ENCODE measurements at places on chromosomes 4 and X. TPM values are rescaled to one million over a fixed set of nuclear protein-coding genes. Genes with fewer than 3 reads are reported as not detected.
A peak's percentile ranks its signal among the peaks of the same experiment; 100 is the strongest.

DNA sequence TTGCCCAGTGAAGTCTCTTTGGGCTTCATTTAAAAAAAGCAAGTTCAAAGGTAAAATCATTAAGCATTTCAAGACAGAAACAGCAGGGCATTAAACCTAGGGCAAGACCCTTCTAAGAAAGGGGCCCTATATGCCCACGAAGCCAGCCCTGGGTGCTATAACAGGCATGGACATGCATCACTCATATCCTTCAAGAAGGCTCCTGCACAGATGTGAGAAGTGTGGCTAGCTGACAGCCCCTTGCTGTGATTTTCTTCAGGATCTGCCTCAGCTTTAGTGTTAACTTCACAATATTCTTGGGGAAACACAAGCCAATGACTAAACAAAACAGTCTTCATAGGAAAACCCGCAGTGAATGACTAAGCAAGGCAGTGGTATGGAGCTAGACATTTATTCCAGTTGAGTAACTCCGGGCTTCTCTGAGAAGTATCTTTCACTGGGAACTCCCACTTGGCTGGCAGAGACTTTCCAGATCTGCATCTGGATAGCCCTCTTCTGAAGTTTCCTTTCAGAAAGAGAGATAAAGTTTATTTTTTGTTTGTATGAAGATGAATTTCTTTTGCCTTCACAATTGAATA lies 11.9 kb upstream of the MAOA start:
- no peaks in the 10 kb centered on the region for H3K27me3 ChIP-seq
- DNase-seq, result no peak
- H3K4me3 ChIP-seq, result no peak overlapping the region
- H3K4me1 ChIP-seq, result no peaks in the 10 kb centered on the region

DNA sequence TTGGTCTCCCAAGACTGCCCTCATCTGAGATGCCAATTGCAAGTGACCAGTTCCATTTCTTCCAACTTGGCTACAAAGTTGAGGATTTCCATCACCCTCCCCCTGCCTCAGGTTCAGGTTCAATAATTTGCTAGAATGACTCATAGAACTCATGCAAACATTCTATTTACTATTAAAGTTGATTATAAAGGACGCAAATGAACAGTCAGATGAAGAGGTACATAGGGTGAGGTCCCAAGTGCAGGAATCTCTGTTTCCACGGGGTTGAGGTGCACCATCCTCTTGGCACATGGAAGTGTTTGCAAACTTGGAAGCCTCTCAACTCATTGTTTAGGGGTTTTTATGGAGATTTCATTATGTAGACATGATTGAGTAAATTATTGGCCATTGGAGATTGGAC lies 41.0 kb downstream of the FGFBP1 start:
- no peak overlapping the region for H3K27ac ChIP-seq
- no peaks in the 10 kb centered on the region for H3K36me3 ChIP-seq
- DNase-seq, result no peak
- no peaks in the 10 kb centered on the region for H3K27me3 ChIP-seq

DNA sequence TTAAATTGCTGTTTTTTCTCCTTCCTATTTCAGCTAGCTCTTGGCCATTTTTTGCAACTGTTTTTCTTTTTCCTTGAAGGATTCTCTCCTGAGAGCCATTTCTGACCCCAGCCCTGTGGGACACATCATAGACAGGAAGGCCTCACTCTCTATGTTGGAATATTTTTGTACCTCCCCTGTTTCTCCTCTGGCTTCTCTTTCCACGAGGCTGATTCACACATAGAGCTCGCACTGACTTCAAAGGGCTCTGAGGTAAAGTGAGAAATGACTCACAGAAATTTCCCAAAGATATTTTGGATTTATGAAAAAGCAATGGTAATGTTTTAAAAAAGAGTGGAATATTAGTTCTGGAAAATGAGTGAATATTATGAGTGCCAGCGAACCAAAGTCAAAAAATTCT lies 181.7 kb upstream of the IGFBP7 start:
- no peaks in the 10 kb centered on the region for H3K36me3 ChIP-seq
- H3K27ac ChIP-seq, result no peak overlapping the region
- H3K4me1 ChIP-seq, result no peaks in the 10 kb centered on the region

- H3K4me3 ChIP-seq, result no peak overlapping the region
- H3K27ac ChIP-seq, result no peak overlapping the region
- H3K36me3 ChIP-seq, result no peaks in the 10 kb centered on the region
- no peak for DNase-seq
- no peaks in the 10 kb centered on the region for H3K27me3 ChIP-seq
Observed at GRCh38 chr4:154047733-154048132, 258.9 kb upstream of the SFRP2 start.

GRCh38 chr4:146224326-146224966 lies 10.1 kb downstream of the REELD1 start:
- H3K4me3 ChIP-seq, result no peak overlapping the region
- no peaks in the 10 kb centered on the region for H3K4me1 ChIP-seq
- H3K36me3 ChIP-seq, result no peaks in the 10 kb centered on the region
- no peaks in the 10 kb centered on the region for H3K27me3 ChIP-seq
- no peak overlapping the region for H3K27ac ChIP-seq
- DNase-seq, result no peak

DNA sequence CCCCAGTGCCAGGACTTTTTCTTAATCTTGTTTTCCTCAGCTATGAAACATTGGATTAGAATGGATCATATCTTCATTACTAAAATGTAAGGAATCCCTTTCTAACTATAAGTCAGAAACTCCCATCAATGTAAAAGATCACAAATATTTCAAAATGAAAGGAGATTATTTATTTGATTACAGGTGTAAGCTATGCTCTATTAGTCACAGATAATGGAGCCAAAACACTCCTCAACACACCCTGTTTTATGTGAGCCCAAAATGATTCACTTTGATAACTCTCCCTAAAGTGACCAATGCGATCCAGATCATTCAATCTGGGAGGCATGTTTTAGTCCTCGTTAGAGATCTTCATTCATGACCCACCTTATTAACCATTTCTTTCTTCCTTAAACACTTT lies 566.7 kb upstream of the TENM3 start:
- no peaks in the 10 kb centered on the region for H3K4me1 ChIP-seq
- H3K27me3 ChIP-seq, result no peaks in the 10 kb centered on the region
- no peak overlapping the region for H3K4me3 ChIP-seq
- H3K27ac ChIP-seq, result no peak overlapping the region
- no peak for DNase-seq

- H3K27ac ChIP-seq, result no peak overlapping the region
- peaks cover 4% of the 10 kb centered on the region for H3K27me3 ChIP-seq
- no peak for DNase-seq
- no peak overlapping the region for H3K4me3 ChIP-seq
Observed at GRCh38 chrX:139192386-139192961, 338.1 kb upstream of the F9 start.

DNA sequence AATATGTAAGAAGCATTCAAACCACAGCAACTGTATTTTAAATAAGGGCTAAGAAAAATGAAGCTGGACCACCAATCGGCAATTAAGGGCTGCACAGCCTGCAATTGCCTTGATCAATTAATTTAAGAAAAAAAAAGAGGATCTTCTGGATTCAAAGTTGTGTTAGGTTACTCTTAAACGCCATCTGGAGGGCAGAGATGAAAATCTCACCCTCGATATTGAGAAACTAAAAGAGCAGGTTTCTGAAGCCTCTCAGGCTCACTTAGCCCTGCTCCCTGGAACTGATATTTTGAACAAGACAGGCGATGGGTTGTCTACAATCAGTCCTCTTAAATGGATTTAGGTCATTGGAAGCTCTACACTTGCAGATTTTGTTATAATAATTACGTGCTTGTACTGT lies 579.4 kb downstream of the GRXCR1 start:
- H3K27ac ChIP-seq, result no peak overlapping the region
- H3K4me1 ChIP-seq, result no peaks in the 10 kb centered on the region
- H3K4me3 ChIP-seq, result no peak overlapping the region
- H3K36me3 ChIP-seq, result no peaks in the 10 kb centered on the region
- DNase-seq, result no peak

GRCh38 chrX:123728016-123728415 lies 4.8 kb downstream of the THOC2 start:
- no peaks in the 10 kb centered on the region for H3K4me1 ChIP-seq
- no peak overlapping the region for H3K27ac ChIP-seq
- H3K4me3 ChIP-seq, result no peak overlapping the region
- H3K36me3 ChIP-seq, result no peaks in the 10 kb centered on the region
- H3K27me3 ChIP-seq, result no peaks in the 10 kb centered on the region

DNA sequence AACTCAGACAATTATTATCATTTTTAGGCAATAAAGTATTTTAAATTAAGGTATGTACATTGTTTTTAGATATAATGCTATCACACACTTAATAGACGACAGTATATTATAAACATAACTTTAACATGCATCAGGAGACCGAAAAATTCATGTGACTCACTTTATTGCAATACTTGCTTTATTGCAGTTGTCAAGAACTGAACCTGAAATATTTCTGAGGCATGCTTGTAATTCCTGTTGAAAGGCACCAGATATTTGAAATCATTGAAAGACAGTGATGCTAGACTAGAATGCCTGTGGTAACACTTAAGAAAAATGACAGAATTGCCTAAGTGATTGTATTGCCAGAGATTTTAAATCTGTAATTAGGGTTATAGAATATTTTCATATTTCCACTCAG lies 175.6 kb upstream of the MAGEB2 start:
- no peak overlapping the region for H3K4me3 ChIP-seq
- no peaks in the 10 kb centered on the region for H3K4me1 ChIP-seq
- H3K36me3 ChIP-seq, result no peaks in the 10 kb centered on the region
- no peaks in the 10 kb centered on the region for H3K27me3 ChIP-seq

DNA sequence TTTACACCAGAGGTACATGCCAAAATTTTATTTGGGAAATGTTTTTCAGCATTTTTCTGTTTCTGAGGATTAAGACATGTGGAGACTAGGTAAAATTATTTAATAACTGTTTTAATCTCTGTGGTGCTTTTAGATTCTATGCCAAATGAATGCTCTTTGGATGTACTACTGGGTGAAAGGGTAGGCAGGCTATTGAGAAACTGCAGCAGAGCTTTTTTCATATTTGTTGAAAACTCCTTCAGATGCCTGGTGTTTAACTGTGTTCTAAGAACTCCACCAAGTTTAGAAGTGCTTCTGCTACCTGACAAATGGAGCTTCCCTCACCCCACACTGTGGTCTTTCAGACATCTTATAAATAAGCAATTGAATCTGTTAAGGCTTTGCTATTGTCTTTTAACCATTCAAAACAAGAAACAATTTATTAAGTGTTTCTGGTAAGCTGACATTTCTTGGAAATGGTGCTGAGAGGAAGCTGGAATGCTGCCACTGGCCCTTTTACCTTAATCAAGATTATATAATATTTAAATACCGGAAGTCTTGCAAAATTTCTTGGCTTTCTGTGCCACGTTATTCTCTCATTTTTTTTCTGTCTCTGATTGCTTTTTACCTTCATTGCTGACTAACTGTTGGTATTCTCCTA lies 51.2 kb upstream of the CYSLTR1 start:
- no peak for DNase-seq
- H3K4me1 ChIP-seq, result no peaks in the 10 kb centered on the region

DNA sequence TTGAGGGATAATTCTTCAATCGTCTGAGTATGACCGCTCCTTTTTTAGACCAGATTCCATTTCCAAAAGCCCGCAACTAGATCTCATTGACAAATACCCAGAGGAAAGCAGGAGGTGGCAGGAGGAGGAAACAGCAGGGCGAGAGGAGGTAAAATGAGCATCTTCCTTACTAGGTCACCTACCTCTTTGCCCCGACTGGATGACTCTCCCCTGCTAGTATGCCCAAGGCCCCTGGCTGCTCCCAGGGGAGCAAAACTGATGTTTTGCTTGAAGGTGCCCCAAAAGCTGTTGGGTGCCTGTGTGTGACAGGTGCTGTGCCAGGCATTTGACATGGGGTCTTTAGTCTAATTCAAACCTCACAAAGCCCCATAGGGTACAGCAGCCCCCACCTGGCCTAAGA lies 48.9 kb downstream of the C4orf50 start:
- H3K36me3 ChIP-seq, result no peaks in the 10 kb centered on the region
- peak; percentile 34 for DNase-seq
- H3K27me3 ChIP-seq, result peaks cover 13% of the 10 kb centered on the region

- no peaks in the 10 kb centered on the region for H3K4me1 ChIP-seq
- no peak overlapping the region for H3K27ac ChIP-seq
- H3K4me3 ChIP-seq, result no peak overlapping the region
Observed at GRCh38 chrX:97909245-97909644, 1025.5 kb downstream of the RPA4 start.

- H3K27ac ChIP-seq, result no peak overlapping the region
- no peaks in the 10 kb centered on the region for H3K4me1 ChIP-seq
- no peaks in the 10 kb centered on the region for H3K36me3 ChIP-seq
- no peak overlapping the region for H3K4me3 ChIP-seq
- DNase-seq, result no peak
Observed at GRCh38 chr4:100079264-100079663, 111.0 kb downstream of the DDIT4L start.

DNA sequence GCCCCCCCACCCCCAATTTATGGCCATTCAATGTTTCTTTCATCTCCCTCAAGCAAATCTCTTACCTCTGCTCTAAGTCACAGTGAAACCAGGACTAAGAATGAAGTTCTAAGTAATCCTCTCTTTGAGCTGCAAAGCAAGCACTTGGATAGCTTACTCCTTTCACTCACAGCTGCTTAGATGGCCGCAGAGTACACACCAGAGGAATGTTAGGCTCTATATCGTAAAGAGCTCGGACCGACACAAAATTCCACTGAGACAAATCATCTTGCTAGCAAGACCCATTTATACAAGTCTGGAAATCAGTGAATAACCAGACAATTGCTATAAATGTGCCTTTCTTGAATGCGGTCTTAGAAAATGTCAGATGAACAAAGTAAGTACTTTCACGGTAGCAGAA lies 135.0 kb downstream of the IDS start:
- no peak for DNase-seq
- no peaks in the 10 kb centered on the region for H3K36me3 ChIP-seq
- no peaks in the 10 kb centered on the region for H3K4me1 ChIP-seq
- H3K27me3 ChIP-seq, result no peaks in the 10 kb centered on the region
- H3K27ac ChIP-seq, result no peak overlapping the region

GRCh38 chrX:22616867-22617266 lies 344.2 kb downstream of the CBLL2 start:
- H3K4me1 ChIP-seq, result no peaks in the 10 kb centered on the region
- H3K4me3 ChIP-seq, result no peak overlapping the region
- no peak for DNase-seq
- no peak overlapping the region for H3K27ac ChIP-seq
- no peaks in the 10 kb centered on the region for H3K36me3 ChIP-seq
- H3K27me3 ChIP-seq, result no peaks in the 10 kb centered on the region

GRCh38 chr4:52658641-52659000 lies 480 bp downstream of the USP46 start:
- no peaks in the 10 kb centered on the region for H3K27me3 ChIP-seq
- H3K36me3 ChIP-seq, result no peaks in the 10 kb centered on the region
- peak overlapping the region; percentile 88 for H3K4me3 ChIP-seq
- peak; percentile 66 for DNase-seq
- H3K27ac ChIP-seq, result peak overlapping the region; percentile 95

GBA3 gene
- 0.36 TPM for total RNA-seq

GLUD2 gene
- total RNA-seq, result 0.82 TPM

XAGE1A gene
- not detected for total RNA-seq

FGFBP2 gene
- 3.8 TPM for total RNA-seq

HELQ gene
- 21.8 TPM for total RNA-seq

PFKFB1 gene
- 0.55 TPM for total RNA-seq

RNF150 gene
- 61.8 TPM for total RNA-seq

RRH gene
- not detected for total RNA-seq

TXK gene
- 0.55 TPM for total RNA-seq

RTL9 gene
- total RNA-seq, result not detected

NEIL3 gene
- 0.27 TPM for total RNA-seq

ANXA5 gene
- total RNA-seq, result 196 TPM

Measured in sigmoid colon (tissue), 7 donors.